Non-pigmented ciliary epithelial cell (primary cell): ENCODE measurements at places on chromosomes 2 and 18.

DNA sequence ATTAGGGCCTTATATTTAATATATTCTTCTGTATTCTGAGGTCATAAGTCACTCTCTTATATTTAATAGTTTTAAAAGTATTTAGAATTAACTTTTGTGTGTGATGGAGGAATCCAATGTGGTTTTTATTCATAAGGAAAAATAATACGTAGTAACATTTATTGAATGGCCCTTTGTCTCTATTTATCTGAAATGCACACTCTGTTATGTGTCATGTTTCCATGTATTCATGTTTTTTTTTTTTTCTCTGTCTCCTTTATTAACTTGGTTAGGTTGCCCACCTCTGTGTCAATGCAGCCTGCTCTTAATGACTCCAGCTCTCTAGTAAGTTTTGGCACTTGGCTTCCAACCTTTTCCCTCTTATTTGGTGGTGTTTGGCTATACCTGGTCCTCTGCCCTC, 33.8 kb downstream of the RNF144A start:
- no peak for DNase-seq

DNA sequence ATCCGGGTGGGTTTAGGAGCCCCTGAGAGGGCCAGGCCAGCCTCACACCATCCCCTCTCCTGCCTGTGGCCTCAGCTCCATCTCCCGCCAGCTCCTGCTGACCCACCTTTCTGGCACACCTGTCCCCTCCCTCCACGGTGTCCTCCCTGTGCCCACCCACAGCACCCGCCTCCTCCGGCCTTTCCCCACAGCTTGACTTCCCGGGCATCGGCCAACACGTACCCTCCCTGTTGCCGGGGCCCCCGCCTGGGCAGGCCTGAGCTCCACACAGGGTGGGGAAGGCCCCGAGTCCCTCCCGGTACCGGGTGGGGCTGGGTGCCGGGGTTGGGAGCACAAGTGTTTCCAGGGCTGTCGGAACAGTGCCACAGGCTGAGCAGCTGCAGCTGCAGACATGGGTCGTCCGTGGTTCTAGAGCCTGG, 6.5 kb downstream of the GPC1 start:
- no peak for DNase-seq

- no peak for DNase-seq
Observed at GRCh38 chr2:189913821-189914220, 129.6 kb downstream of the PMS1 start.

DNA sequence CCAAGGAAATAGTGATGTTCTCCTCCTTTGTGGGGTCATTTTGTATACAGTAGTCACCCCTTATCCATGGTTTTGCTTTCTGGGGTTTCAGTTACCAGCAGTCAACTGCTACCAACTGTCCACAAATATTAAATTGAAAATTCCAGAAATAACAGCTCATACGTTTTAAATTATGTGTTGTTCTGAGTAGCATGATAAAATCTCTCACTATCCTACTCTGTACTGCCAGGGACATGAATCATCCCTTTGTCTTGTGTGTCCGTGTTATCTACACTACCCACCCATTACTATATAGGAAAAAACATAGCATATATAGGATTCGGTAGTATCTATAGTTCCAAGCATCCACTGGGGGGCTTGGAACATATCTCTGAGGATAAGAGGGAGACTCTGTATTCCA, 120.9 kb upstream of the DCC start:
- no peak for DNase-seq

DNA sequence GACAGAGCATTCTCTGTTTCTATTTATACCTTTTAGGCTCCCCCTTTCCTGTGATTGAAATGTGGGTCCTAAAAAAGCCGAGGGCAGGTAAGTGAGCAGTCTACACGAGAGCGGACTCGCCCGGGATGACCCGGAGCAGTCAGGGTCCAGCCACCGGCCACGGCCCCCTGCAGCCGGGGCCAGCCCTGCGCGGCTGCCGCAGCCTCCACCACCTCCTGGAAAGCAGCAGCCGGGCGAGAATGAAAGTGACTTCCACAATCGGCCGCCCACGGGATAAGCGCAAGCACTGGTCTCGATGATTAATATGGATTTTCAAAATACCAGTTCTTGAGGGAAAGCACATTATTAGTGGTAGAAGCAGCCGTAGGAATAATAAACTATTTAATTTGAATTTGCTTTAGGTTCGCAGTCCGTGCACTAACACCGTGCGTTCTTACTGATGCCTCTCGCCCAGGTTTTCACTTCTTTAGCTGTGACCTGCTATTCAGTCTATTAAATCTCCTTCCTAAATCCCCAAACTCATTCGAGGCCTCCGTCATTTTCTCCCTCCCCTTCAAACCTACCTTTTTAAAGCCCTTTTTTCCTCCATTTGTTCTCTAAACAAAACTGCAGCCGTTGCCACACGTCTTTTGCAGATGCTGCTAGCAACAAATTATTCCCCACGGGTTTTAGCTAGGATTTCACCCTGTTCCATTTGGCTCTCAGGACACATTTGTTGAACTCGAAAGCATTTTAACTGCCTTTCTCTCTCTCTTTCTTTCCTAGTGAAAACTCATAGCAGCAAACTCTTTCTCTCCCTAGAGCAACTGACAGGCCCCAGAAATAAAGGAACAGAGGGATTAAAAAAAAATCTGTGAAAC, 1015.1 kb upstream of the PIK3C3 start:
- no peak for DNase-seq

GRCh38 chr18:8051453-8051852, 484.3 kb downstream of the PTPRM start:
- DNase-seq, result no peak

- no peak for DNase-seq
Observed at GRCh38 chr18:53543711-53544110, 680.8 kb downstream of the MBD2 start.

DNA sequence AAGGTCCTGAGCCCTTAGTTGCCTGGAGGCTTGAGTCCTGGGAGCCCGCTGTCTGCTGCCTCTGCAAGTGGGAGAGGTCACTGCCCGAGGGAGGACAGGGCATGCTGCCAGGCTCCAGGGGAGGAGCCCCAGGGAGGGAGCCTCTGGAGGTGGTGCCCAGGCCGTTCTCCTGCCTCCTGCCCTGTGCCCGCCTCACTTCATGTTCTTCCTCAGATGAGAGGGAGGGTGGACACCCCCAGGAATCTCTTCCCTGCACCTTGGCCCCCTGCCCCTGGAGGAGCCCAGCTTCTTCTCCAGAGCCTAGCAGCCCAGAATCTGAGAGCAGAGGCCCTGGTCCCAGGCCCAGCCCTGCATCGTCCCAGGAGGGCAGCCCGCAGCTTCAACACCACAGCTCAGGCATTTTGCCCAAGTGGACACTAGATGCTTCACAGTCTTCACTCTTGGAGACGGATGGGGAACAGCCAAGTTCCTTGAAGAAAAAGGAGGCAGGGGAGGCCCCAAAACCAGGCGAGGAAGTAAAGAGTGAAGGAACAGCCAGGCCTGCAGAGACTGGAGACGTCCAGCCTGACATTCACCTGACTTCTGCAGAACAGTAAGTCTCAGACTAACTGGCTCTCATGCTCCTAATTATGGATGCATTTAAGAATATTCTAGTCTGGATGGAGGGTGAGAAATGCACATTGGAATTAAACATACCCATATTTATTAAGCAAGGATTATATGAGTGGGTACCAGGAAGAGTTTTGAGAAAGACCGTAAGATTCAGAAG, 12.1 kb downstream of the PSD4 start:
- DNase-seq, result no peak

- no peak for DNase-seq
Observed at GRCh38 chr18:69444221-69444620, 43.5 kb downstream of the DOK6 start.

- no peak for DNase-seq
Observed at GRCh38 chr2:55999790-56000189, 76.2 kb upstream of the EFEMP1 start.

- no peak for DNase-seq
Observed at GRCh38 chr18:79789901-79790890, 7.5 kb upstream of the KCNG2 start.

DNA sequence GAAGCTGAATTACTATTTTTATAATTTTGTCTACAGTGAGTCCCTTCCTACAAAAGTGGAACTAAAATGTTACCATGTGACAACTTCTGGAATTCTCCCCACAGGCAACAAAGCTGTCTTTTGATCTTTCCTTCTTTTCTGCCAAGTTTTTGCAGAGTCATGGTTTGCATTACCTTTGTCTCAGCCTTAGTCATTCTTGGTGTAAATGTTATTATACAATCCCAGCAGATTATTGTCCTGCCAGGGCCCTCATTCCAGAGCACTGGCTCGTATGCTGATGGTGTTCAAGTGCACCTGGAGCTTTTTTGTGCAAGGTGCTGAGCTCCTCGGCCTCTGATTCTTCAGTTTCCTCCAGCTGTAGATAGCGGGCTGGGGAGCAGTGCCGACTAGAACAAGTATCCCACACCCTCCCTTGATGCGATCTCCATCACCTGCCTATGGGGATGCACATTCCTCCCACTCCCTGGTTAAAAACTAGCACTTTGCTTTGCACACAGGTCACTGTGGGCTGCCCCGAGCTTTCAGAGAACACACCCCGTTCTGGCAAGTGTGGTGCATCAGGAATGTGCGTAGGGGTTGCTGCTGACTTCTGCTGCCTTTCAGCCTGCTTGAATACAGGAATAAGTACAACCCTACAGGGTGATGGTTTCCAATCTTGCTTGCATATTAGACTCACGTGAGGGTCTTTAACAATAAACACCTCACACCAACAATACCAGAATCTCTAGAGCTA, 263.6 kb downstream of the RNF144A start:
- DNase-seq, result no peak

GRCh38 chr2:169285531-169286235, 76.7 kb downstream of the LRP2 start:
- no peak for DNase-seq

GRCh38 chr2:104774631-104775030, 79.3 kb upstream of the POU3F3 start:
- DNase-seq, result peak; percentile 55

GRCh38 chr2:174106736-174107135, 141.6 kb upstream of the SP3 start:
- DNase-seq, result no peak

- DNase-seq, result no peak
Observed at GRCh38 chr2:1511455-1511854, 98.2 kb downstream of the TPO start.

DNA sequence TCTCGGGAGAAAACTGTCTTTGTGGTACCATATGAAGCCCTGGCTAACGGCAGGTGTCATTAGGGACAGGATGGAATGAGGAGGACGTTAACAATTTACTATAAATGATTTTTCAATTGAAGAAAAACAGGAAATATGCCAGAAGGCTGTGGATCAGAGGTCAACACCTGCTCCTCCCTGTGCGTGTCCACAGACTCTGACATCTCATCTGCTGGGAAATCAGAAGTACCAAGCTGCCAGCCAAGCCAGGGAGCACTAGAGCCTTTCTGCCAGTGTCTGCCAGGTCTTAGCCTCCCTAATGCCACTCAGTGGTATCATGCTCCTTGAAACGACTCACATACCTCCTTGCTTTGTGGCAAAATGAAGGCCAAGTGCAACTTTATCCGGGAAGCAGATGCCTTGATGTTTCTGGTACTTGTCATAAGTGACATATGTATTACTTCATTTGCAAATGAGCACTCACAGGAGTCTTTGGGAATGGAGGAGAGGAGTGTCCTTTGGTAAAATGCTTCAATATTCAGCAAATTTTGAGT, 541.1 kb downstream of the SATB2 start:
- no peak for DNase-seq

GRCh38 chr18:22639561-22639960, 221.8 kb upstream of the CTAGE1 start:
- DNase-seq, result no peak

GRCh38 chr2:240302933-240303595, 132.4 kb upstream of the GPC1 start:
- no peak for DNase-seq

DNA sequence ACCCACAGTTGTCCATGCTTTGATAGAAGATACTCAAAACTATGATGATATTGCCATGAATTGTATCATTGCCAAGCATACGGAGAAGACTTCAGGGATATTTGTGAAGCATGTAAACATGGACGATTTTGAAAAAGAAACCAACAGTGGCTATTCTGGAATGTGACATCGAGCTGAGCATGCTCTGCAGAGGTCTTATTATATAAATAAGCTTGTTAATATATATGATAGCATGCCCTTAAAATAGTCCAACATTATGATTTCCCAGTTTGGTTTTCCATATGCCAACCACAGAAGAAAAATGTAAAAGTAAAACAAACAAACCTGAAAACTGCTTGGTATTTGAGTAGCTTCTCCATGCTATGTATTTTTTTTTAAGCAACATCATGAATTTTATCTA, 159.1 kb downstream of the LNPK start:
- no peak for DNase-seq

- DNase-seq, result no peak
Observed at GRCh38 chr2:200211643-200212042, 94.8 kb upstream of the SPATS2L start.

GRCh38 chr18:62183578-62184195, 3.2 kb downstream of the PIGN start:
- DNase-seq, result no peak

DNA sequence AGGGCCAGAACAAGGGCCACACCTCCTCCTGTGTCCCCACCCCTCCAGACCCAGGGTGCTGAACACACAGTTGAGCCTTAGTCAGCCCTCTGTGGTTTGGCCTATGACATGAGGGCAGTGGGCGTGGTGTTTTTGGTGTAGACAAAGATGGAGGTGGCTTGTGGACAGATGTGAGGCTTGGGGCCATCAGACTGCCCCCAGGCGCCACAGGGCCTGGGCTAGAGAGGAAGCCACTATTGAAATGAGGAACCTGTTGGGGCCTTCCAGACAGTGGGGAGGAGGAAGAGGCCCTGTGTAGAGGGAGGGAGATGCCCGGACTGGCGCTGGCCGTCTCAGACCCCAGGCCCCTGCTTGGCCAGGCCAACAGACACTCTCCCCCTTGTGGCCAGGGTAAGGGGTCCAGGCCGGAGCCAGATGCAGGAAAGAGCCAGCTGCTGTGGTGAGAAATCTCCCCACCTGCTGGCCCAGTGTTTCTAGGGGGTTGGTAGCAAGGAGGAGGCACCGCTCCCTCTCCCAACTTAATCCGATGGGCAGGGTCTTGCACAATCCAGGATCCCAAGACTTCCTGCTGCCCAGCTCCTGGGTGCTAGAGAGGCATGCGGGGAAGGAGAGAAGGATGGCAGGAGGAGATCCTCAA, 53.8 kb downstream of the SMAD7 start:
- DNase-seq, result no peak

- peak; percentile 23 for DNase-seq
Observed at GRCh38 chr18:30280861-30281470, 761.6 kb downstream of the DSC3 start.

DNA sequence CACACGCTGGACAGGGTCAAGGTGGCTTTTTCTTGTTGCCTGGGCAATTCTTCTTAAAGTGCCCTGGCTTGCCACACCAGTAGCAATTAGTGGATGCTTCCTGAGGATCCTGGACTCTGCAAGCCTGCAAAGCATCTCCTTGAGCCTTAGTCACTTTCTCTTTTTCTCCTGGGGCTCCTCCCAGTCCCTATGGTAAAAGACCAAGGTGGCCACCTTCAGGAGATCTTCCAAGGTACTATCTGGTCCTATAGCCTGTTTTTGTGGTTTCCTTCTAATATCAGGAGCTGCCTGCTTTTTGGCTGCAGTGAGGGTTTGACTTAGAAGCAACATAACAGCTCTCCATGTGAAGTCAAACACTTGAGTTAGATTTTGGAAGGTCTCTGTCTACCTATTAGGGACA, 33.3 kb upstream of the GMCL1 start:
- no peak for DNase-seq

- no peak for DNase-seq
Observed at GRCh38 chr2:238589591-238590460, 163.1 kb downstream of the ASB1 start.
